DMS 273 treated with DMSO at 0.1 percent for 48 hours (cell line): ENCODE measurements at places on chromosomes 7 and 10.

DNA sequence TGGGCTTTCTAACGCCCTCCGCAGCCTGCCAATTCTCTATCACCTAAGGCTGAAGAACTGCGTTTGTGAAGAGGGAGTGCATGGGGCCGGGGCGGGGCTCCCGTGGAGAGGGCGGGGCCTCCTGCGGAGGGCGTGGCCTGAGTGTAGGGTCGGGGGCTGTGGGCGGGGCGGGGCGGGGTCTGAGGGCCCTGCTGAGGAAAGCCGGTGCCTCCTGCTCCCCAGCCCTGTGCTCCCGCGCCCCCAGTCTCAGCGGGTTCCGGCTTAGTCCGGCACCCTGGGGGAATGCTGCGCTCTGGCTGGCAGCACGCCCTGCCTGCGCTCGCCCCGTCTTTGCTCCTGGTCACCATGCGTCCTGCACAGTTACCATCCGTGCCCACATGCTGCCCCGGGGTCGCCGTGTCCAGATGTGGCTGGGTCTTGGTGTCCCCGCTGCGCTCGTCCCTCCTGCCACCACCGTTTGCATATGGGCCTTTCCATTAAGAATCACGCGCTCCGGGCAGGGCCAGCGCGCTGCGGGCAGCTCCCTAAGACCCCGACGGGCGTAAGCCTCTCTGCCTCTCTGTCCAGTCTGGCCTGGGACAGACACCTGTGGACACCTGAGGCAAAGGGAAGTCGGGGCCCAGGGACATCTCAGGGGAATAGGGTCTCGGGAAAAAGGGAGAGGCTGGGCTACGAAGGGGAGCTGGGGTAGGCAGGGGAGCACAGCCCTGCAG, 144.0 kb upstream of the RET start:
- DNase-seq = no peak

GRCh38 chr10:108735380-108735779, 1187.9 kb downstream of the XPNPEP1 start:
- DNase-seq = no peak

- DNase-seq = no peak
These were observed 510 bp downstream of the ZSWIM8 start for GRCh38 chr10:73785721-73786511.

- DNase-seq = no peak
These were observed 34.5 kb upstream of the CYP26C1 start for GRCh38 chr10:93026072-93026471.

DNA sequence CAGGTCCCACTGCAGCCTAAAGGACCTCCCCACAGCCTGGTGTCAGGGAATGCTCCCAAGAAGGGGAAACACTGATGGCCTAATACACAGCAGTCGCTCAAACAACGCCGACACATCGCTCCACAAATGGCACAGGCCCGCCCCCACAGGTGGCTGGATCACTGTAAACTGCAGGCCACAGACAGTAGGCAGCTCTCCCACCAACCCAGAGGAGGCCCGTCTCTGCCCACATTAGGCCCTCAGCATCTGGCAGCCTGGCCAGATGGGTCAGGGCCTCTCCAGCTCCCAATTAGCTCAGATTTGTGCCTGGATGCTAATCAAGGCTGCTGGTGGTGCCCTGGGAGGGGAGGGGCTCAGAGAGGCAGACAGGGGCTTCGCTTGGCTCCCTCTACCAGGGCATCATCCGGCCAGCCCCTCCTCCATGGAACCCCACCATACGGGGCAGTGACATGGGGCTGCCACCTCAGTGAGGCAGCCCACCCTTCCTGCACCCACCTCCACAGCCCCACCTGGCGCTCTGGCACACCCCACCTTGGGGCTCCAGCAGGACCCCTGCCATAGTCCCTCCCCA, 42.7 kb downstream of the CAMK2B start:
- DNase-seq = peak; percentile 89

- DNase-seq = no peak
These were observed 59.1 kb downstream of the ZNF365 start for GRCh38 chr10:62433181-62433692.

- no peak for DNase-seq
These were observed 60.2 kb downstream of the ZNF467 start for GRCh38 chr7:149713061-149713730.

DNA sequence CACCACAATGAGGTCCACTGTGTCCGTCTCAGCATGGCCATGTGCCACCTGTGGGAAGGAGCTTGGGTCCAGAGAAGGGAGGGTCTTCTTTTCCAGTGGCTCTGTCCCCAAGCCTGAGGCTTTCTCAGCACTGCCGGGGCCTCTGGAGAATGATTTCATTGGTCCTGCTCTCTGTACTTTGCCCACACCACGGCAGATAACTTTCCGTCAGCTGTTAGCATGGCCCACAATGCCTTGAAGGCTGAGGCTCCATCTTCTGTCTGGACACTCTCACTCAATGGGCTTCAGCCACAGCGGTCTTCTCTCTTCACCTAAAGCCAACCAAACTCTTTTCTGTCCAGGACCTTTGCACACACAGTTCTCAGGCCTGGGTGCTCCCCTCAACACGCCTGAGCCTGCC, 192.5 kb downstream of the CXCL12 start:
- no peak for DNase-seq

DNA sequence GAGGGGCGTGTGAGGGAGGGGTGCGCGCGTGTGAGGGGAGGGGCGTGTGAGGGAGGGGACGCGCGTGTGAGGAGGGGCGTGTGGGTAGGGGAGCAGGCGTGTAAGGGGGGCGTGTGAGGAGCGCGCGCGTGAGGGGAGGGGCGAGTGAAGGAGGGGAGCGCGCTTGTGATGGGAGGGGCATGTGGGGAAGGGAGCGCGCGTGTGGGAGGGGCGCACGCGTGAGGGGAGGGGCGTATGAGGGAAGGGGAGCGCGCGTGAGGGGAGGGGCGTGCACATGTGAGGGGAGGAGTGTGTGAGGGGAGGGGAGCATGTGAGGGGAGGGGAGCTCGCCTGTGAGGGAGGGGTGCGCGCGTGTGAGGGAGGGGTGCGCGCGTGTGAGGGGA, 19.1 kb downstream of the MXI1 start:
- peak; percentile 44 for DNase-seq

- DNase-seq = no peak
These were observed 218.7 kb downstream of the FRMD4A start for GRCh38 chr10:14112056-14112455.

GRCh38 chr10:96789571-96790108, 42.5 kb upstream of the LCOR start:
- DNase-seq = peak; percentile 8

- no peak for DNase-seq
These were observed 175.3 kb upstream of the SEMA3E start for GRCh38 chr7:83824214-83824613.

- no peak for DNase-seq
These were observed 209.9 kb downstream of the BBS9 start for GRCh38 chr7:33339074-33339790.

DNA sequence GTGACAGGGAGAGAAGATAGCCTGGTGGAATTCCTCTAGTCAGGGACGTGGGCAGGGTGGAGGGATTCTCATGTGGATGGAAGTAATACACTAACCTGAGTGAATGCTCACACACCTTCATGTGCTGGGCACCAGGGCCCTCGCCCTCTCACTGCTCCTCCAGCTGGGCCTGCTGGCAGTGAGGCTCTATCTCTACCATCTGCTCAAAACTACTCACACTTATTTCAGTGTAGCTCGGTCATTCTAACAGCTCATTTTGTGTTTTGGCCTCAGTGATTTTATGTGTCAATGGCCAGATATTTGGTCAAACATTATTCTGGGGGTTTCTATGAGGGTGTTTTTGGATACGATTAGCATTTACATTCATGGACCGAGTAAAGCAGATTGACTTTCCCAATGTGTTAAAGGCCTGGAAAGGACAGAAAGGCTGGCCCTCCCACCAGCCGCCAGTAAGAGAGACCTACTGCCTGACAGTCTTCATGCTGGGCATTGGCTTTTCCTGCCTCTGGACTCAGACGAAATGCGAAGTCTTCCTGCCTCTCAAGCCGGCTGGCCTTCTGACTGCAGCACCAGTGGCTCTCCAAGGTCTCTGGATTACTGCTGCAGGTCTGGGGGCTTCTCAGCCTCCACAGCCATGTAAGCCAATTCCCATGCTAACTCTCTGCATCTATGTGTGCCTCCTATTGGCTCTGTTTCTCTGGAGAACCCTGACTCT, 335.4 kb downstream of the CXCL12 start:
- DNase-seq = no peak

DNA sequence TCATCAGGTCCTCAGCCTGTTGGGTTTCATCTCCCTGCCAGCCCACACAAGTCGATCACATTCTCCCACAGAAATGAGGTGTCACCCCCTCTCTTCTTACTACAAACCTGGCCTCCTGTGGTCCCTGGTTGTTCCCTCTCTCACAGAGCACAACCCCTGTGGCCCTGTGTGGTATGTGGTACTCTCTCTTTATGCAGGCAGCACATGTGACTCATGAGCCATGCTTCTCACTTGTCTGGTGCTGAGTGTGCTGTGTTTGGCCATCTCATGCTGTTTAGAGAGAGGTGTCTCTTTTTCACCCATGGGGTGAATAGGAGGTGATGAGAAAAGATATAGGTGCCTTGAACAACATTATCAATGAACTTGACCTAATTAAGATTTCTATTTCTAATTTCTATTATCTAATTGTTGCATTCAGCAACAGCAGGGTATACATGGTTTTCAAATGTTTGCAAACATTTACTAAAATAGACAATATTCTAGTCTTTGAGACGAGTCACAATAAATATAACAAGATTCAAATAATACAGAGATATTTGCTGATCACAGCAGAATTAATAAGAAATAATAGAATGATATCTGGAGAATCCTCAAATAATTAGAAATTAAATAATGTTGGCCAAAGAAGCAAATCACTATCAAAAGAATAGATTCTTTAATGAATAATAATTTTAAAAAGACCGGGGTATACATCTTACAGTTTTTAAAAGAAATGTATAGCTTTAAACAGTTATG, 633.8 kb upstream of the IGFBP3 start:
- DNase-seq = no peak

GRCh38 chr7:74222851-74223710, 13.3 kb downstream of the LAT2 start:
- no peak for DNase-seq

GRCh38 chr7:114218283-114218682, 196.3 kb upstream of the FOXP2 start:
- no peak for DNase-seq

- DNase-seq = no peak
These were observed 54.2 kb upstream of the PARD3 start for GRCh38 chr10:34869135-34869836.

DNA sequence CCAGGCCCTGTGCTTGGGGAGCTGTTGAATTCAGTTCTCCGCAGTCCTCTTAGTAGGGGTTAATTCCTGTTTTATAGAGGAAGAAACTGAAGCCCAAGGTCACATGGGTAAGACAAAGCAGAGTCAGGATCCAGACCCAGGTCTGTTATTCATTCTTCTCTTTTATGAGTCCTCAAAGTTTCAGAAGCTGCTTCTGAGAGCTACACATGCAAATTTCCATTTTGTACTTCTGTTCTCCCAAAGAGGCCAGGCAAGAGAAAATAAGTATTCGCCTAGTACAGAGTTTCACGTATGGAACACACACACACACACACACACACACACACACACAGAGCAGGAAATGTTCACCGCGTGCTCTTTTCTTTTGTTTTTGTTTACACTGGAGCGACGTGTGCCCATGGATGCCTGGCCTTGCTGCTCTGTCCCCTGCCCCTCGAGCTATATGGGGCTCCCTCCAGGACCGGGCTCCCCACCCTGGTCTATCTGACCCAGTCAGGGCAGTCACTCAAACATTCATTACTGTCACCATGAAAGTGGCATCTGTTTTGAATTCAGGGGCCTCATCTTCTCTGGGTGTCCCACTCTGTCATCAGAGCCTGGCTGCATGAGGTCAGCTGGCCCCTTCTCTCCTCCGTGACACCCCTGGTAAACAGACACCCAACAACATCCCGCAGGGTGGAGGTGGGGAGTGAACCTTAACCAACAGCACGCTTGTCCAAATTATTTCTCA, 84.4 kb downstream of the TNS3 start:
- DNase-seq = no peak

DNA sequence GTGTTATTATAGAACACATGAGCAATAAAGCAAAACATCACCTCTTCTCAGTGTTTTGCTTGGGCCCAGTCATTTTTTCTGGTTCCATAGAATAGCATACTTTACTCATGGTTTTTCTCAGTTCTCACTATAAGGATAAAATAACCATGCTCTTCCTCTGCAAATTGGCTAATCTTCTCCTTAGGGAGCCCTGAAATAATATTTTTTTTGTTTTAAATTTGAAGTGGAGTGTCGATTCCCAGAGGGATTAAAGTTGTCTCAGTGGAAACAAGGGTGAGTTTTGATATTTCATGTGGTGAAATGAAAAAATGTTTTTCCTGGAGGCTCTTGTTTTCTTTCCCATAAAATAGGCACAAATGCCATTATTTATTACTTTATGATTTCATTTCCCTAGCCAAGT, 127.3 kb downstream of the NOC3L start:
- no peak for DNase-seq

- no peak for DNase-seq
These were observed 21.3 kb downstream of the VOPP1 start for GRCh38 chr7:55550841-55551537.

DNA sequence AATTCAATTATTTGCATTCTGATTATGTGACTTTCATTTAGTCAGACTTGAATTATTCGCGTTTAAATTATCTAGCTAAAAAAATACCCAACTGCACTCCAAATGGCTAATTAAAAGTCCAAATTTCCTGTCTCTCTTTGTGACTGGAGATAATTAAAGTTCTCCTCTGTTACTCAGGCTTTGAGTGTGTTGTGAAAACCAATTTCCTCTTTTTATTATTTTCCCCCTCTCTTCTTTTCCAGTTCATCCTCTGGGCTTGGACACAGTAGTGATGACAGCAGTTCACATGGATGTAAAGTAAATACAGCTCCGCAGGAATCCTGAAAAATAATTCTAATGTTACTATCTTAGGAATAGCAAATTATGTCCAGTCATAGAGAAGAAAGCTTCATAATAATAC, 80.6 kb downstream of the SNX10 start:
- DNase-seq = no peak

DNA sequence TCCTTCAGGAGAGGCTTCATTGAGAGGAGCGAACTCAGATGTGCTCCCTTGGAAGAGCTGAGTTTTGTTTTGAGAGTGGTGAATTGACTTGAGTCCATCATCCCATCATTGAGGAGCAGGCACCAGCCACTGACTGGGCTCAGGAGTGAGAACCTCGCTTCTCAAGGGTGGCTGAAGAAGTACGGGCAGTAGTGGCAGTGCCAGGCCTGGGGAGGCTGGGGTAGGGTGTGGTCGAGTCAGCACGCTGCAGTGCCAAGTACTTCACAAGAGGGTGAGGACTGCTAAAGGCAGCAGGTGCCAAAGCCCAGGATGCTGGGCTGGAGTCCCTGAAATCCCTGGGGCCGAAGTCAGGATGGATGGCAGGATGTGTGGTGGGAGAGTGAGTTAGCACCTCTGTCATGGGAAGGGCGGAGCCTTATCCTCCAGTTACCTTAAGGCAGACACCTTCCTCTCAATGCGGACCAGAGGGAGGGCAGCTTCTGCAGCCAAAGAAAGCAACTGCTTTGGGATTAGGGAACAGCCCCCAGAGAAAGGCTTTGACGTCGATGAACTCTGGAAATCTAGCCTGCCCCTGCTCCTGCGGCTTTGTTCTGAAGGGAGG, 210.3 kb downstream of the CAMK1D start:
- DNase-seq = no peak

- DNase-seq = no peak
These were observed at the start of gene BMPR1A for GRCh38 chr10:86756511-86757112. Gene BMPR1A (plus strand): TSS chr10:86756619. CDS start chr10:86876019, 119,400 bp downstream.
